Upper lobe of right lung (tissue), 1 donor: ENCODE measurements at places on chromosomes 7 and 10. TPM values are rescaled to one million over a fixed set of nuclear protein-coding genes. Genes with fewer than 3 reads are reported as not detected.

GRCh38 chr10:60992636-60993035 lies 48.7 kb upstream of the RHOBTB1 start:
- no peak overlapping the region for H3K4me3 ChIP-seq
- no peak for DNase-seq
- no peak overlapping the region for H3K27ac ChIP-seq
- no peaks in the 10 kb centered on the region for H3K4me1 ChIP-seq
- H3K36me3 ChIP-seq: no peaks in the 10 kb centered on the region

DNA sequence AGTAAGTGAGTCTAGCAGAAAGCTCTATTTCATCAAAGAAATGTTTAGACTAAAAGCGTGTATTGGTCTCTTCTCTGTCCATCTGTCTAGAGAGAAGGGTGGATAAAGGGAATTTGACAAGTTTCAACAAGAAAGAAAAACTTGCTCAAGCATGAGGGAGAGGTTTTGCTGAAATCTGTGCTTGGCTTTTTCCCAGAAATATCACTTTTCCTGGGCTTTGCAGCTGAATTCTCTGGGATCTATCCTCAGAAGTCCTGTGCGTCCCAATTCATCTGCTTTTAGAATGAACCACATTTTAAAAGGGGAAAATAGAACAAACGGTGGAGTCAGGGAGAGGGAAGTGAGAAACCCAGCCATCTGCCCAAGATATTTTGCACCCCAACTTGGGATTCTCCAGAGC lies 59.6 kb upstream of the CELF2 start:
- H3K4me1 ChIP-seq: no peaks in the 10 kb centered on the region
- H3K27me3 ChIP-seq: no peaks in the 10 kb centered on the region
- no peak overlapping the region for H3K4me3 ChIP-seq

- no peak overlapping the region for H3K27ac ChIP-seq
- no peak overlapping the region for H3K4me3 ChIP-seq
- no peak for DNase-seq
- H3K4me1 ChIP-seq: no peaks in the 10 kb centered on the region
- H3K27me3 ChIP-seq: no peaks in the 10 kb centered on the region
These were observed 404.1 kb upstream of the LRGUK start for GRCh38 chr7:133723044-133723443.

- peaks cover 73% of the 10 kb centered on the region for H3K36me3 ChIP-seq
- no peak overlapping the region for H3K27ac ChIP-seq
- no peak for DNase-seq
- no peak overlapping the region for H3K4me3 ChIP-seq
These were observed 19.1 kb downstream of the PI4K2A start for GRCh38 chr10:97659589-97659988.

GRCh38 chr7:4189131-4189570 lies 492.9 kb upstream of the FOXK1 start:
- no peaks in the 10 kb centered on the region for H3K36me3 ChIP-seq
- no peaks in the 10 kb centered on the region for H3K27me3 ChIP-seq
- no peak overlapping the region for H3K27ac ChIP-seq
- H3K4me3 ChIP-seq: no peak overlapping the region

DNA sequence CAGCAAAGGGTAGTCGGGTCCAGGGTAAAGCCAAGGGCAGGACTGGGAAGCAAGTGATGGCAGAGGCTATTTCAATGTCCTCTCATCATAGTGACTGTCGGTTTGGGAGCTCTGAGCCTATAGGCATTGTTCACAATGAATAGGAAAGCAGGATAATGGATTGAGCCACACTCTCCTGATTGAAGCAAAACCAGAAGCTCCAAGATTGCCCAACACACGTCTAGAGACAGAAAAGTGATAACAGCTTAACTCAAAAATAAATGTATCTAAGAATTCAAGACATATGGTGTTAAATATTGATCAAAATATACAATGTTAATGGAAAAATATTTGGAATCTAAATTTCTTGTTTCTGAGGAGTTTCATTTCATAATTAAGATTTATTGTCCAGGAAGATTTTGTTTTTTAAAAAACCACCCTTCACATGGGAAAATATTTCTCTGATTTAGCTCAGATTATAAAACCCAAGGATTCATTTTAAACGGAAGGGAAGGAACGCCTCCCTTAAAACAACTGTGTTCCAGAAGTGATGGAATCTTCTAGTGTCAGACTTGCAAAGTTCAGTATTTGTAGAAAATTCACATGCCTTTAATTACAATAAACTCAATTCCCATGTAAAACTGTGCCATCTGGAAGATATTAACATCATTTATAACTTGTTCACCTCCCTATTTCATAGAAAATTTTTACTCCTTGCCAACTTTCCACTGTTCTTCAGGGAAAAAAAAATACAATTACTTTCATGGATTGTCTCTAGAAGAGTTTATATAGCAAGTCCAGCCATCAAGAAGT lies 54.5 kb downstream of the NRP1 start:
- no peak for DNase-seq
- H3K36me3 ChIP-seq: no peaks in the 10 kb centered on the region
- H3K27ac ChIP-seq: no peak overlapping the region
- H3K4me1 ChIP-seq: peaks cover 4% of the 10 kb centered on the region

DNA sequence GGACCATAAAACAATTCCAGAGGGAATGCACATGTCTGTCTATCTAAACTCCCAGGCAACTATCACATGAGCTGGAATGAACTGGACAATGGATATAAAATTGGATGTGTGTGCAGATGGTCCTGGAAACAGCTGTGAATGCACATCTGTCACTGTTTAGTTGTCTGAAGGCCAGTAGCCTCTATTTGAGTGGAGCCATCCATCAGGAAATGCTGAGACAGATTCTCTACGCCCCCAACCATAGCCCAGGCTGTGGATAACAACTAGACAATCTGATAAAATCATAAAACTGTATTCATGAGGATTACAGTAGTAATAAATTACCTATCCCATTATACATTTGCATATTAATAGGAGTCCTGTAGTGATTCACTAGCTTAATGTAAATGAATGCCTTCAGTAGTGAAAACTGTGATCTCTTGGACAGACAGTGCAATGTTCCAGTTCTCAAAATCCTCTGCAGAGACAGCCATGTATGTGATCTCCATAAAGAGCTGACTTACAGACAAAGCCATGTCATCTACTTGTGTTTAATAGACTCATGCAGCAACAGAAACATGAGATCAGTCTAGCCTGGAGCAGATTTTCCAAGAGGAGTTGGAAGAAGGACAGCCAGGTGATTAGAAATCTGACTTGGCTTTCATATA lies 907.6 kb downstream of the KCNMA1 start:
- H3K4me1 ChIP-seq: no peaks in the 10 kb centered on the region
- no peaks in the 10 kb centered on the region for H3K27me3 ChIP-seq
- DNase-seq: no peak
- H3K4me3 ChIP-seq: no peak overlapping the region
- no peaks in the 10 kb centered on the region for H3K36me3 ChIP-seq

DNA sequence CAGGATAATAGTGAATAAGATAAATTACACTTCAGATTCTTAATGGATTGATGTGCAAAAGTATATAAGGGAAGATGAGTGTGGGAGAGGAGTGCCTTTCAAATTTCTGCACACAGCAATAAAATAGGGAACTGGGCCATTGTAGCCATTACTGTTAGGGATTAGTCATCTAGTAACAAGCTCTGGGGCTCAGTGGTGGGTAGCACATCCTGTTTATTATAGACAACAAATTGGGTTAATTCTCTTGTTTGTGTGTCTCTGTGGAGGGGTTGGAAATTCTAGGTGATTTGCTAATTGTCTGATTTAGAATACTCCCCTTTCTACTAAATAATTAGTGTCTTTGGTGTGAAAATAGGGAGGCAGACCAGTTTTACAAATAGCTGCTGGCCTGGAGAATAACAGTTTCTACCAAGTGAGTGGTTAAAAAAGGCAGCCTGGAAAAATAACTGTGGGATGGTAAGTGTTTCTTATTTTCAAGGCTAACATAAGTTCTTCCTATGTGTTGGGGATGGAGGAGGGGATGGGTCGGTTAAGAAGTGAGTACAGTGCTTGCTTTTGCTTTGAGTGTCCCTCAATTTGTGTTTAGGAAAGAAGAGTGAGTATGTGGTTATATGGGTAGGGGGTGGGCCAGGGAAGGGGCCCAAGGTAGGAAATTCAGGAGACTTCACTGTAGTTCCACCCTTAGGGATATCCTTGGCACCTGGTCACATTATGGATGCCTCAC lies 43.3 kb upstream of the TMEM248 start:
- H3K27me3 ChIP-seq: no peaks in the 10 kb centered on the region
- H3K4me3 ChIP-seq: no peak overlapping the region
- H3K27ac ChIP-seq: no peak overlapping the region
- H3K4me1 ChIP-seq: no peaks in the 10 kb centered on the region
- no peak for DNase-seq

GRCh38 chr10:59618666-59619065 lies 91.0 kb downstream of the SLC16A9 start:
- H3K36me3 ChIP-seq: no peaks in the 10 kb centered on the region
- no peaks in the 10 kb centered on the region for H3K27me3 ChIP-seq
- DNase-seq: no peak
- no peak overlapping the region for H3K27ac ChIP-seq
- H3K4me1 ChIP-seq: no peaks in the 10 kb centered on the region

GRCh38 chr10:102121739-102122372 lies 1.7 kb upstream of the LDB1 start:
- H3K27ac ChIP-seq: peak overlapping the region; percentile 99
- peaks cover 26% of the 10 kb centered on the region for H3K4me1 ChIP-seq
- H3K36me3 ChIP-seq: no peaks in the 10 kb centered on the region
- H3K27me3 ChIP-seq: no peaks in the 10 kb centered on the region
- DNase-seq: no peak

- no peak overlapping the region for H3K4me3 ChIP-seq
- no peaks in the 10 kb centered on the region for H3K36me3 ChIP-seq
- DNase-seq: no peak
- no peaks in the 10 kb centered on the region for H3K4me1 ChIP-seq
- no peak overlapping the region for H3K27ac ChIP-seq
These were observed 492.4 kb downstream of the IPMK start for GRCh38 chr10:57775250-57775649.

- no peaks in the 10 kb centered on the region for H3K27me3 ChIP-seq
- DNase-seq: no peak
- no peaks in the 10 kb centered on the region for H3K4me1 ChIP-seq
- H3K4me3 ChIP-seq: no peak overlapping the region
These were observed 455.7 kb downstream of the DGKB start for GRCh38 chr7:14446829-14447228.

DNA sequence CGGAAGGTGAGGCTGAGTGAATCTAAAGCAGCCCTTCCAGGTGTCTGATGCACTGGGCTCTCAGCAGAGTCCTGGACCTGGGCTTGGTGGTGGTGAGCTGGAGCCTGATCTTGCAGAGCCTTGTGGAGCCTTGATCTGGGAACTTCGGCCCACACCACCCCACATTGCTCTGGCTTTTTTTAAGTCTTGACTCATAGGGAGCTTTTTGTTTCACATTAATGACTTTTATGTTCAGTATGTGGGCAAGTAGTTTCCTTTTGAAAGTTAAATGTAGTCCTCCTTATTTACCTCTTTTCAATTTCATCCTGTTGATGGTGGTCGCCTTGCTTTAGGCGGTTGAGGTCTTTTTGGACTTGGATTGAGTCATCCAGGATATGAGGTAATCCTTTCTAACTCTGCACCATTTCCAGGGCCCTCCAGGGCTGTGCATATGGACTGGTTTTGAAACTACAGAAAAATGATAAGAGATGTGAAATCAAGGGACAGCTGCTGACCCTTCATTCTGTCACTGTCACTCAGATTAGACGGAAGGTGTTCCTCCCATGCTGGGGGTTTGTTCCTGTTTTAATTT lies 2.9 kb upstream of the NRAP start:
- no peak for DNase-seq
- H3K4me1 ChIP-seq: no peaks in the 10 kb centered on the region
- H3K27me3 ChIP-seq: no peaks in the 10 kb centered on the region

DNA sequence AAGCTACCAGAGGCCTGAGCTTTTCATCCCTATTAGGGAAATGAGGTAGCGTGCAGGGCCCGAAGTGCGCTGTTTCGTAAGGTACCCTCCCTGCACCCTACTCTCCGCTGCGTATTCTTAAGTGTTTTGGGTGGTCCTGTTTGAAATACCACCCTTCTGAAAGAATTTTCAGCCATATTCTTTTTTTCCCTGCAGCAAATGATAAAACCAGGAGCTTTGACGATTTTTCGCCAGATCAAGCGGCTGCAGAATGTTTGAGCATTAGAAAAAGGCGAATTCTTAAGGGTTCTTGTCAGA lies 1.2 kb downstream of the RSBN1L start:
- peak overlapping the region; percentile 83 for H3K4me3 ChIP-seq
- peak overlapping the region; percentile 97 for H3K27ac ChIP-seq
- no peaks in the 10 kb centered on the region for H3K27me3 ChIP-seq
- H3K36me3 ChIP-seq: no peaks in the 10 kb centered on the region
- peaks cover 41% of the 10 kb centered on the region for H3K4me1 ChIP-seq

DNA sequence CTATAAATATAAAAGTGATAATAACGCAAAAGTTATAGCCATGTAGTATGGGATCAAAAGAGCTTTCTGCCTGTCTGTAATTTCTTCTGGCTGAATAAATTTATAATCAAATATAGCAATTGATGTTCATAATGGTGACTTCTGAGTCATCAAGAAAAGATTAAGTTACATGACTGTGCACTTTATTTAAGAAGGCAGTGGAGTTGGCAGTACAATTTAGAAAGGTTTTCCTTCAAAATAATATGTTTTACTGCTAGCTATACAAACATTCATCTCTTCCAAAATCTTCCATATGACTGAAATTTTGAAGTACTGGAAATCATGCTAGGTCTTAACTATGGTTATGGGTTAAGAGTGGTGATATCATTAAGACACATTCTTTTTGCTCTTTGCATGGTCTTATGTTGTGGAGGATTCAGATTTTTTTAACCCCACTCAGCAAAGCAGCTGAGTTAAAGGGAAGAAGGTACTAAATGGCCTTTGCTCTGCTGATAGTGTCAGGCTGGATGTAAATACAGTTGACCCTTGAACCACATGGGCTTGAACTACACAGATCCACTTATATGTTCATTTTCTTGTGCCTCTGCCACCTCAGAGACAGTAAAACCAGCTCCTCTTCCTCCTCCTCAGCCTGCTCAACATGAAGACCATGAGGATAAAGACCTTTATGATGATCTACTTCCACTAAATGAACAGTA lies 323.6 kb downstream of the BBS9 start:
- H3K27me3 ChIP-seq: no peaks in the 10 kb centered on the region
- H3K27ac ChIP-seq: no peak overlapping the region
- no peaks in the 10 kb centered on the region for H3K4me1 ChIP-seq
- no peak overlapping the region for H3K4me3 ChIP-seq

Gene STAG3
- total RNA-seq: 2.3 TPM

Gene NCF1
- 32.8 TPM for total RNA-seq

Gene STEAP1B
- 2.5 TPM for total RNA-seq

Gene NUTM2A
- 2.9 TPM for total RNA-seq

Gene COL17A1
- 1.5 TPM for total RNA-seq
